NCI-H1092 (cell line): ENCODE measurements at places on chromosomes 11 and 22.

GRCh38 chr11:93028960-93029522 is 59.6 kb downstream of the MTNR1B start:
- no peak for DNase-seq

GRCh38 chr11:1586699-1587098 is 1.6 kb upstream of the KRTAP5-1 start:
- no peak for DNase-seq

GRCh38 chr11:44784851-44785250 is 58.1 kb downstream of the TSPAN18 start:
- DNase-seq: no peak

DNA sequence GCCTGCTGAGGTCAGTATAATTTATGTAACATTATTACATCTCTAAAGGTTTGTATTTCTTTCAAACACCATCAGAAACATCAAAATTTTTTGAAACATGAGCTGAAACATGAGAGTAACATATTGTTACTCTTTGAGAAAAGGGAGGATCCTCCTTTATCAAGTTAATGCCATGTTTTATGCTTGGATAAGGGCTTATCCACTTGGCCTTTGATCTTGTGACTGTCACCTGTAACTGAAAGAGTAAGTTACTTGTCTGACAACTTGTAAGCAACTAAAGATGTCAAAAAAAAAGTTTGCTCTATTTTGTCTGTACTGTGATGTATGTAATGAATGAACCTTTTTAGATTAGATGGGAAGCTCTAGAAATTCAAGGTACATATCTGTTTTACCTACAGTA is 59.6 kb downstream of the FAR1 start:
- DNase-seq: no peak

DNA sequence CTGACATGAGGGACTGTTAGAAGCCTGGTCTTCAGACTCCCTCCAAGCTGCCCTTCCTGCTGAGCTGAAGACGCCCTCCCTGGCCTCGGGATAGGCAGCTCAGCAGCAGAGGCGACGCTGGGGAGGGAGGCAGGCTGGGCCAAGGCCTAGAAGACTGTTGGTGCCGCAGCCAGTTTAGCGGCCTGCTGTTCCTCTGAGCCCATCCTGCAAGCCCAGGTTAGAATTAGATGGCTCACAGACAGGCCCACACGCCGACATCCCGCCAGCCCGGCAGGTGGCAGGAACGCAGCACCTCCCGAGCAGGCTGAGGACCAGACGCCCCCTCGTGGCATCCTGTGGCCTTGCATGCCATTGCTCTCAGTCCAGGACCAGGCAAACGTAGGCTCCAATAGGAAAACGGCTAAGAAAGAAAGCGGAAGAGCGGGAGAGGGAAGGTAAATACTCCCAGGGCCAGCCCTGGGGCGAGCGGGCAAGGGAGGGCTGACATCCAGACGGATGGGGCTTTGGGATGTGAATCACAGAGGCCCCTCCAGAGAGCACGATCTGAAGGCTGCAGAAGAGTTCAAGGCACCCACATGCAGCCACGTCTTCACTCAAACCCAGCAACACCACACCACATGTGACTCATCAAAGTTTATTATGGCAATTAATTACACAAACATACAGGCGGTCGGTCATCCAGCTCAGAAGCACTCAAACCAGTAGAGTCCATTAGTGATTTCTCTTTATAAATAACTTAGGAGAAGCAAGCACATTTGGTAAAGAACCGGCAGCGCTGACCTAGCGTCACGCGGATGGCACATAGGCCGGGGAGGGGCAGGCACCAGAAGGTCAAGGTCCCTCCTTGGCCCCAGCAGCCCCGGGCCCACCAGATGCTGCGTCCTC is 27.6 kb downstream of the CD5 start:
- DNase-seq: no peak

- DNase-seq: no peak
Observed at GRCh38 chr11:43516316-43516850, 157.7 kb downstream of the TTC17 start.

DNA sequence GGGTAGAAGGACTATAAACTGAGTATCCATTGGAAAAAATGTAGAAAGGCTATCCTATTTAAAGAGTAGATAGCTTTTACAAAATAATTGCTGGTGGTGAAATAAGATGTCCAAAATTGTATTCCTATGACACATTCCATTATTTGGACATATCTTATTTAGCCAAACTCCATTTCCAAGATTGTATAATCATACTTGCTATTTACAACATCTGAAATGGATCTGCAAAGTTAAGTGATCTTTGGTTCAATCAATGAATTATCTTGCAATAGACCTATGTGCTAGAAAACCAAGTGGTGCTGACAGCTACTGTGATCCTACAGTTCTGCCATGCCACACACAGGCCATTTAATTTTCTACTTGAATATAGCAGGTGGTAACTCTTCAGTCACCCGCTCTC is 11.0 kb upstream of the BLID start:
- DNase-seq: no peak

- no peak for DNase-seq
Observed at GRCh38 chr22:29041408-29041807, 20.2 kb downstream of the C22orf31 start.
